ENCODE measurements at places on chromosomes 7 and 10.

GRCh38 chr7:25031432-25031831, 51.5 kb upstream of the OSBPL3 start:
- DNase-seq = no peak

DNA sequence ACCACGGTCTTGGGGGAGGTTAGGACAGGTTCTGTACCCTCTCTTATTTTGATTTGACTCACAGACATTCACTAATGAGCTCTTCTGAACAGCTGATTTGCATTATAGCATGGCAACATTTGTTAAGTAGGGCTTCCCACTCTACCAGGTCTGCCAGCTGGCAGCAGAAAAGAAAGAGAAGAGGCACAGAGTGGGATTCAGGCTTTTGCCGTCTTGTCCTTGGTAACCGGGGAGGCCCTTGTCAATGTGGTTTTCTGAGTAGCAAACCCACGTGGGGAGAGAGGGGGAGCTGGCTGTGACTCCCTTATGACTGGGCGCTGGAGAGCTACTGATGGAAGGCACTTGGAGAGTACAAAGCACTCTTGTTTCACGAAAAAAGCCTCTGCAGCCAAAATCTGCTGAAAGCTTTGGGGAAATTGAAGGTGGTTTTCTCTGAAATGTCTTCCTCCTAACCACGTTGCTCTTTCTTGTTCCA, 355.3 kb upstream of the GALNT17 start:
- DNase-seq = no peak

GRCh38 chr10:49139846-49140195, 6.0 kb upstream of the FAM170B start:
- no peak for DNase-seq

DNA sequence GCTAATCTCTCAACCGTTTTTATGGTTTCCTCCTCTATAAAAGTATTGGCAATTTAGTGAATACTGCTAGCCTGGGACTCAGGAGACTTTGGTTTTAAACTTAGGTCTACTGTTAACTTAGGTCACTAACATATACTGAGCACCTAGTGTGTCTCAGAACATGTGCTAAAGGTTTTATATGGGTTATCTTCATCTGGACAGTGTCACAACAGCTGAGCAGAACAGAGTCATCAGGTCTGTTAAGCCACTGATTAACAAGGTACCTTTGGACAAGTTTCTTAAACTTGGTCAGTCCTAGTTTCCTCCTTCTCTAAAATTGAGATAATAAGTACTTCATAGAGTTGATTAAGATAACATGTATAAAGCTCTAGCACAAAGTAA, 30.6 kb downstream of the NET1 start:
- no peak for DNase-seq

- no peak for DNase-seq
These were observed 54.6 kb downstream of the EEPD1 start for GRCh38 chr7:36207451-36208291.

DNA sequence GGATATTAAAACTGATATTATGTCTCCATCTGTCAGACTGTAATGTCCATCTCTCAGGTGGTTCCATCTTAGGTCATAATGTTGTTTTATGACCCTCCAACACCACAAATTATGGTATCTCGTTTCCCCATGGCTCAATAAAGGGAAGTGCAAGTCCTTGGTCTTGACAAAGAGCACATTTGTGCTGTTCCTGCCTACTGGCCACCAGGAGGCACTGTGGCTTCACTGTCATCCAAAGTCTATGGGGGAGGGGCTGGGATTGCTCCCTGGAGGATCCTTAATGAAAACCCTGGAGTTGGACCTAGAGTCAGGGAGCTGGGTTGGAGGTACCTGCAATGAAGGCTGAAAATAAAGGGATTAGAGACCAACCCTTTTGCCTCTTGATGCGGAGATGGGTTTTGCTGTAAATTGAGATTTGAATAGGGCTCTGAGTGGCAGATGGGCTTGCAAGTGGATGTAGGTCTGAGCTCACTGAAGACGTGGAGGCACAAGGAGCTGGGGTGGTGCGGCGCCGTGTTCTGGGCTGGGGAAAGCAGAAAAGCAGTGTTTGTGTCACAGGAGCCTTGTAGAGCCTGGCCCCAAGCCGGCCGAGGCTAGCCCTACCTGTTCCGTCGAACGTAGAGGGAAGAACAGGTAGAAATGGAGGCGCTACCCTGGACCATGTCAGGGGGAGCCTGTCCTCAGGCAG, 180.5 kb upstream of the PRSS58 start:
- DNase-seq = peak; percentile 40

- no peak for DNase-seq
These were observed 30.4 kb upstream of the SLC13A1 start for GRCh38 chr7:123230147-123230546.

DNA sequence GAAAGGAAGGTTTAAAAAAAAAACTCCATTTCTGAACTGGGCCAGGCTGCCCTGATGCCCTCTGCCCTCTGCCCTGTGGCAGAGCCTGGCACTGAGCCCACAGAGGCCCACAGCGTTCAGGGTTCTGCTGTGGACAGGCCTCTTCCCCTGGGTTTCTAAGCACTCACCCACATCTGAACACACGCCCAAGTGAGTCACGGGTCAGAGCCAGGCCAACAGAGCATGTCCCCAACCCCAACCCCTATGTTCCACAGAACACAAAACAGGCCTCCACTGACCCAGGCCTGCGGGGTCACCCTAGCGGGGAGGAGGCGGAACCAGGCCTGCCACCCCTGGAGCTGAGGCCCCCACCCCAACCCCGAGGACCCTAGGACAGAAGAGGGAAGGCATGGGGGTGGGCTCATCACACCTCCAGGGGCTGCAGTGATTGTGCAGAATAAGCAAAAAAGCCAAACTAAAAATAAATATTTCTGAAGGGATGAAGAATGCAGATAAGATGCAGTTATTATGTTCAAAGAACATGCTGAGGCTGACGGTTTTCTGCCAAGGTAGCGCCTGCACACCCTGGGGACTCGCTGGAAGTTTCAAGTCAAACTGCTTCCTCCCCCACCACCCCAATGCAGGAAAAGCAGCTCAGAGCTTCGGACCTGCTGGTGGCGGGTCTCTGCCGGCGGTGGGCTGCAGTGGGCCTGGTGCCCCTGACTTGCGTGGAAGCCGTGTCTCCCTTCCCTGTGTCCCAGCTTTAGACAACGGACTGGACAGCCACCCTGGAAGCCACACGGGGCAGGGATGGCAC, 5.4 kb downstream of the WDR86 start:
- no peak for DNase-seq

- no peak for DNase-seq
These were observed 143.8 kb downstream of the MAPK8 start for GRCh38 chr10:48450233-48450740.

DNA sequence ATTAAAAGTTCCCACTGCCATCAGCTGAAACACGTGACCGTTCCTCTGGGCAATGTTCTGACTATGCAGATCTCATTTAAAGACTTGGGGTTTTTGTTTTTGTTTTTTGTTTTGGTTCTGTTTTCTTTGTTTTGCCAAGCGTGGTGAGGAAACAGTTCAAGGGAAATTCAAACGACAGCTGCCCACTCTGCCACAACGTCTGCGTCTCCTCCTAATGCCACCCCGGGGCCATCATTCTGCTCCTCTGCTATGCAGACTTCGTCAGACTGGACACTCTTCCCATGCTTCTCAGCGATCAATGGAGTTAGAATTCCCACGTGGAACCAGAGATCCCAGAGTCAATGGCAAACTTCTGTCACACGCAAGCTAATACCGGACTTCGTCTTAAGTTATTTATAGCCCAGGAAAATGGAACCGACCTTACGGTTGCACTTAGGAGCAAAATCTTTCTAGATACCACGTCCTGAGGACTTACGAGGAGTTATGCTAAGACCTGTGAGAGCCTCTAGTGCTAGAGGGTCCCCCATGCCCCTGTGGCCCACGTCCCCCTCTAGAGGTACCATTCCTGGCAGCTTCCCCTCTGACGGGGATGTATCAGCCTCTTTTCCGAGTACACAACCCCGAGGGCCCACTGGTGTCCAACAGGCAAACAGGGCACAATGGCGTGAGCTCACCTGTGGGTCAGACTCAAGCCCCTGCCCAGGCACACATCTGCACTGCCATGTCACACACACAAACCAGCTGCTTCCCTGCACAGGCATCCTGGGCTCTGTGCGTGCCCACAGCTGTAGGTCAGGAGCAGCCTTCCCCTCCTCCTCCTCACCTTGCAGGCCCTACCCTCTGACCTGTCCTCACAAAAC, 24.4 kb downstream of the EBF3 start:
- no peak for DNase-seq

Data from AML-193 (cell line).